HTR-8/SVneo (cell line): ENCODE measurements at places on chromosomes 5 and 9.

- no peak for DNase-seq
These were observed 31.4 kb downstream of the KCTD16 start for GRCh38 chr5:144202072-144202471.

DNA sequence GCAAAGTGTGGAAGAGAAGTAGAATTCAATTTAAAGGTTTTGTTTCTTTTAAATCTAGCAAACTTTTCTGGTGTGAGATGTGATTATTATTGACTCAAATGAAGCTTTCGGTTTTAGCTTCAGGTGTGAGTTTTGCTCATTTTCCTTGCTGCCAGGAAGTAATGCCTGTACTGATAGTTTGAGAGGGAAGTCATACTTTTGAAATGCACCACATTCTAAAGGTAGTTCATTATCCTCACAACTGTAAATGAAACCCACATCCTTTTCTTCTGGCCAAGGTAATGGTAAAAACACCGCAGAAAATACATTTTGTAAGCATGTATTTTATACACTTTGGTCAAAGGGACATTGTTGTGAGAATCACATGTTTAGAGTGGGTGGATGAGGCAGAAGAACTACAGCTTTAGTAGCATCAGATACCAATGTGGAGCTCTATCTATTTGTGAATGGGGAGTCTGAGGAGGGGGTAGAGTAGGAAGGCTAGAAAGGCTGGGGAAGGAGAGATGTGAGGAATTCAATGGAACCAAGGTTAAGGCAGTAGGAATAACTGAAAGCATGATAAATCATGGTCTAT, 167.0 kb upstream of the CDKN2B start:
- DNase-seq = no peak

DNA sequence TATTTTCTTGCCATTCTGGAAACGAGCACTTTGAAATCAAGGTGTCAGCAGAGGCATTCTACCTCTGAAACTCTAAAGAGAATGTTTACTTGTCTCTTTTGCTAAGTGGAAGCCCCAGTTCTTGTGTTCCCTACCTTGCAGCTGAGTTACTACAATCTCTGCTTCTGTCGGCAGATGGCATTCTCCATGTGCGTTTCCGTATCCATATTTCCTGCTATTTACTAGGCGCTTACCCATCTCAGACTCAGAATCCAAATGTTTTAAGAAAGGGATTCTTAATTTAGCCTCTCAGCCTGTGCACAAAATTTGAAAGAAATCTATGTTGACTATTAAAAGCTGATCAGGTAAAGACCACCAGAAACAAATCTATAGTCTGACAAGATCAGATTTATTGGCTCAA, 221.3 kb upstream of the FTMT start:
- DNase-seq = no peak

GRCh38 chr5:110838961-110839360, 100.2 kb downstream of the SLC25A46 start:
- DNase-seq = no peak

- peak; percentile 61 for DNase-seq
These were observed 2.6 kb upstream of the NFIL3 start for GRCh38 chr9:91426123-91426745.

- DNase-seq = no peak
These were observed 5.0 kb downstream of the DMRT3 start for GRCh38 chr9:981491-981898.

GRCh38 chr5:145867806-145868205, 5.0 kb downstream of the GRXCR2 start:
- no peak for DNase-seq

DNA sequence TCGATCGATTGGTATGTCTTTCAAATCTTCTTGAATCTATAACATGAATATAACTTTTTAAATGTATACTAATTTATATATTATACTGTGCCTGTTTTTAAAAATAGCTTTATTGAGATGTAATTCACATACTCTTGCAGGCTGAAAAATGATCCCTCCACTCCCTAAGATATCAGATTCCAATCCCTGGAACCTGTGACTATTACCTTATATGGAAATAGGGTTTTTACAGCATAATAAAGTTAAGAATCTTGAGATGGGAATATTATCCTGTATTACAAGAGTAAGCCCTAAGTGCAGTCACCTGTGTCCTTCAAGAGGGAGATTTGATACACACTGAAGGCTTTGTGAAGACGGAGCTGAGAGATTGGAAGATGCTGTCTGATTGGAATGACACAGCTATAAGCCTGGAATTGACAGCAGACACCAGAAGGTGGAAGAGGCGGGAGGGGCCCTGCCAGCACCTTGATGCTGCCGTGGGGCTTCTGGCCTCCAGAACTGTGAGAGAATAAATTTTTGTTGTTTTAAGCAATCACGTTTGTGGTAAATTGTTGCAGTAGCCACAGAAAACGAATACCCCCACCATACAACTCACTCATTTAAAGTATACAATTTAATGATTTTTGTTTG, 161.3 kb downstream of the RMI1 start:
- no peak for DNase-seq

- no peak for DNase-seq
These were observed 69.0 kb upstream of the IRX1 start for GRCh38 chr5:3526551-3527185.

DNA sequence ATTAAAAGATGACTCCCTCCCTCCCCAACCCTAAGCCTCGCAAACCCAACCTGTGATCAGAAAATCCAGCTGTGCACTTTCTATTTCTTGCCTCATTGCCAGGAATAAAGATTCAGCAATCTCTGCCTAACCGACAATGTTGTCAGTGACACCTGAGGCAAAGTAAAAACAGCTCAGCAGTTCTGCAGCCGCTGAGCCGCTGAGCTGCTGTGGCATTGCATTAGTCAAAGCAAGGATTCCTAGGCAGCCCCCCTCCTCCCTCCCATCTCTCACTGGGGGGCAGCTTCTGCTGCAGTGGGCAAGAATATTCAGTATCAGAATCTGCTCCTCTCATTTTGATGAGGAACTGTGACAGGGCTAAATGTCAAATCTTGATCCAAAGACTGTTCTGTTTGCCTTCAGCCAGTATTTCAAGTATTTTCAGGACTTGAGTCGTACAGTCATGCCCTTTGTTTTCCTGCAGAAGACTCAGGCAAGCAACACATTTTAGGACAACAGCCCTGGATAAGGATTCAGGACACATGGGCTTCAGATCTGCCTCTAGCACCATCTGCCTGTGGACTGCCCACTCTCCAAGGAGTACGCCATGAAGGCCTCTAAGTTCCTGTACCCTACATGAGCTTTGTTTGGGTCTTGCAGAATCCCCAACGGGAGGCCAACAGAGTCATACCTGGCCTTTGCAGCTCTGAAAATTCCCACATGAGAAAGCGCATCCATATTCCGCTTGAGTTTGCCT, 41.1 kb upstream of the DAP start:
- DNase-seq = no peak

GRCh38 chr5:151703227-151703626, 16.5 kb upstream of the SPARC start:
- DNase-seq = no peak

- DNase-seq = peak; percentile 76
These were observed 32.1 kb downstream of the PTPA start for GRCh38 chr9:129143031-129143927.

- DNase-seq = no peak
These were observed 113.7 kb downstream of the RASEF start for GRCh38 chr9:82949203-82949602.

DNA sequence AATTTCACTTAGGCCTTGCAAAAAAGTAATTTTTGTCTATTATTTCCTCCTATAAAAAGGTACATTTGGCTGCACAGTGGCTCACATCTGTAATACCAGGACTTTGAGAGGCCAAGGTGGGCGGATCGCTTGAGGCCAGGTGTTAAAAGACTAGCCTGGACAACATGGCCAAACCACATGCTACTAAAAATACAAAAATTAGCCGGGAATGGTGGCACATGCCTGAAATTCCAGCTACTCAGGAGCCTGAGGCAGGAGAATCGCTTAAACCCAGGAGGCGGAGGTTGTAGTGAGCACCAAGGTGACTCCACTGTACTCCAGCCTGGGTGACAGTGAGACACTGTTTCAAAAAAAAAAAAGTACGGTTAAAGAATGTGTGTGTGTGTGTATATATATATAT, 15.7 kb downstream of the NUP155 start:
- no peak for DNase-seq

GRCh38 chr9:108889649-108890067, 27.6 kb downstream of the ACTL7A start:
- peak; percentile 22 for DNase-seq

DNA sequence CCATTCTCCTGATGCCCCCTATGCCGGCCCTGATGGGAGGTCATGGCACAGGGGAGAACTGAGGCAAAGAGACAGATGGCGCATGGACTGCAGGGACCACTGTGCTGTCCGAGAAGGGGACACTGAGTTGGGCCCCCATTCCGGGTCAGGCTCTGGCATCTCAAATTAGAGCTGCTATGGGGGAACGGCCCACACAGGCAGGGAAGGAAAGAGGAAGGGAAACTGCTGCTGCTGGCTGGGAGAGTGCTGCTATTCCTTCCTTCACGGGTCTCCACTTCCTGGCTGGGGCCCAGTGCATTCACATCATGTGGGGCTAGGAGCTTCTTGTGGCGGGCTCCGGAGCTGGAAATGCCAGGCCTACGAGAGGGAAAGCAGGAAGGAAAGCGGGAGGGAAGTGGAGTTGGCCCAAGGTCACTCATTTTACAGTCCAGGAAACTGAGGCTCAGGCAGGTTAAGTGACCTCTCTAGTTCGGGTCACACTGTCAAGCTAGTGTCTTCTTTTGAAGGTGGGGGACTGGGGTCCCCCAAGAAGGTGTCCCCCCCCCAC, 1.3 kb upstream of the CARD19 start:
- no peak for DNase-seq

- no peak for DNase-seq
These were observed 3.2 kb upstream of the RAI14 start for GRCh38 chr5:34652914-34653313.

GRCh38 chr9:30925126-30925525, 1459.3 kb upstream of the ACO1 start:
- DNase-seq = no peak
